ENCODE measurements at places on chromosomes 7 and 10.

GRCh38 chr10:30818010-30818660 lies 188.6 kb upstream of the LYZL2 start:
- DNase-seq: no peak

GRCh38 chr10:20443094-20443493 lies 454.0 kb downstream of the NEBL start:
- DNase-seq: no peak

DNA sequence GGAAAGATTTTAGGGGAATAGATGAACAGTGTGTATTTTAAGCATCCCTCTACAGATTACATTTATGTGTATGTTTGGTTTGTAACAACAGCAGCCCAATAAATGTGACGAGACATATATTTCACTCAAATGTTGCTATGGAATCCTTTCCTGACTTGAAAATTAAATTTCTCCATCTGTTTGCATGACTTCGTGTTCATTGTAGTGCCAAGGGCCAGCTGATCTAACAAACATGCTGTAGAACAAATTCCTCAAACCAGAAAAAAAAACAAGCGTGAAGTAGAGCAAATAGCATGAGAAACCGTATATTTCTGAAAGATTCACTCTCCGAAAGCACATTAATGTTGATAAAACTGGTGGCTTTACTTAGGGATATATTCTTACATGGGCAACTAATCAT lies 87.8 kb downstream of the NRCAM start:
- DNase-seq: no peak

DNA sequence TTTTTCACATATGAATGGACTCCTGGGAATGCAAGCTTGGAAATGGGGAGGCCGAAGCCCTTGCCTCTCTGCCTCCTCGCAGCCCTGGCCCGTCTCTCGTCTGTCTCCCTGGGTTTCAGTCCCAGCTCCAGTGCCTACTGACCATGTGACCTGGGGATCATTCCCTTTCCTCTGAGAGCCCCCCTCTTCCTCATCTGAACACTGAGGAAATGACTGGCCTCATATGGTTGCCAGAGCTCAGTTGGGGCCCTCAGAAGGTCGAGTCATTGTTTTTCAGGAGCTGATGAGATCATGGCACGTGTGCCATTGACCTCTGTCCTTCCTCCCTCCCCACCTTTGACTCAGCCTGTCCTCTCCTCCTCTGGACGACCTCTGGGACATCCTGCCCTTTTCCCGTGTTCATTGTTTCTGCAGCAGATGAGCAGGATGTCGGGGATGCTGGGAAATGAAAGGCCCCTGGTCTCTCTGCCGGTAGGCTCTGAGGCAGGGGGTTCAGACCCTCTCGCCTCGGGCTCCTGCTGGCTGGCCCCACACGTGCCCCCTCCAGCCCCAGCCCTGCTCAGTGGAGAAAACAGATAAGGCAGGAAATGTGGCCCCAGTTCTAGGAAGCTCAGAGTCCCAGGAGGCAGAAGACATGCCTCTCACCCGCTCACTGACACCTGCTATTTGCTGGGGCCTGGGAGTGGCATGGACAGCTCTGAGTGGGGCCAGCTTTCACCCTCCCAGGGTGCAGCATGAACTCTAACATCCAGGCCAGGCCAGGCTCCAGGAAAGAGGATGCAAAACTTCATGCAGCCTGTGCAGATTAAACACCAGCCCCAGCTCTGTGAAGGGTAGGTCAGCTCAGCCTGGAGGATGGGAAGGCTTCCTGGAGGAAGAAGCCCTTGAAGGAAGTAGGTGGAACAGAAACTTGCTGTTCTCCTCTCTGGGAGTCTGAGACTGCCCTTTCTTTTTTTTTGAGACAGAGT lies 8.3 kb upstream of the PPP1R35 start:
- peak; percentile 53 for DNase-seq

GRCh38 chr7:148503900-148504487 lies 86.6 kb upstream of the C7orf33 start:
- no peak for DNase-seq

DNA sequence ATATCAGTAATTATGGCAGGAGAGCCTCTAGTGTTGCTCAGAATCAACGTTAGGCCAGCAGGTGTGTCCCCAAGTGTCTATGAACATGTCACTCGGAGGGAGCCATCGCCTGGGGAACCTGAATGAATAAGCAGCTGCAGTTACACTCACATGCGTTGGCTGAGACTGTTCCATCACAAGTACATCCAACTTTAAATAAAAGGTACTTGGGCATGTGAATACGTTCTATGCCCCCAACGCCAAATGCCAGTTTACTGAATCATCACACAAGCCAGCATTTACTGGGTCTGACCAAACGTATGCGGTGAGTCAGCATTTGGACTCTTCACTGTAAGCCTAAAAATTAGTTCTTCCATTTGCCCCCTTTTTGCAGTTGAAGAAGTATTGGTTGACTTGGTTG lies 207.6 kb upstream of the PLXNA4 start:
- DNase-seq: no peak

GRCh38 chr7:28102797-28103196 lies 77.8 kb downstream of the JAZF1 start:
- no peak for DNase-seq

DNA sequence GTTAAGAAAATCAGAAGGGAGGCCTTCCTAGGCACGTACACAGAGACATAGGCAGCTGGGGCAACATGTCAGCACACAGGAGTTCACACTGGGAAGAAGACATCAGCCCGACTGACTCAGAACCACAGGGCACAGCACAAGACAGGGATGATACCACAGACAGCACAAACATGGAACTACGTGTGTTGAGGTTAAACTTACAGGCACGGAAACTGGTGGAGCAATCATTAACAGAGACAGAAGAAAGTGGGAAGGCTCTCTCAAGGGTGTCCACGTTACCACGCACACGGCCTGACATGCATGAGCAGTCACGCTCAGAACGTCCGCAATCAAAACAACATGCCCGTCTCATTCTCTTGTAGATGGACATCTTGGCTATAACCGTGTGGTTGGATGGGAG lies 636.4 kb downstream of the KCNMA1 start:
- DNase-seq: no peak
